ENCODE measurements at places on chromosomes 12 and 14.

DNA sequence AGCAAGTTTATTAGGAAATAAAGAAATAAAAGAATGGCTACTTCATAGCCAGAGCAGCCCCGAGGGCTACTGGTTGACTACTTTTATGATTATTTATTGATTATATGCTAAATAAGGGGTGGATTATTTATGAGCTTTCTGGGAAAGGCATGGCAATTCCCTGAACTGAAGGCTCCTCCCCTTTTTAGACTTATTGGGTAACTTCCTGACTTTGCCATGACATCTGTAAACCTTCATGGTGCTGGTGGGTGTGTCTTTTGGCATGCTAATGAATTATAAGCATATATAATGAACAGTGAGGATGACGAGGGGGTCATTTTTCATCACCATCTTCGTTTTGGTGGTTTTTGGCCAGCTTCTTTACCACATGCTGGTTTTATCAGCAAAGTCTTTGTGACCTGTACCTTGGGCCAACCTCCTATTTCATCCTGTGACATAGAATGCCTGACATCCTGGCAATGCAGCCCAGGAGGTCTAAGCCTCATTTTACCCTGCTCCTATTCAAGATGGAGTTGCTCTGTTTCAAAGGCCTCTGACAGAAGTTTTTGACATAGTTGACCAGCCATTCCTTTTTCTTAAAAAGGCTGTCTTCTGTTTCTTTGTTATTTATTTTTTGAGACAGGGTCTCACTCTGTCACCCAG is 11.1 kb upstream of the PTGES3 start:
- DNase-seq: no peak

- DNase-seq: no peak
Observed at GRCh38 chr14:19918553-19919264, 1.7 kb upstream of the OR4K5 start.

GRCh38 chr12:94041850-94042249 is 106.5 kb upstream of the PLXNC1 start:
- no peak for DNase-seq

GRCh38 chr12:16606201-16606849 is 363 bp upstream of the LMO3 start:
- no peak for DNase-seq

GRCh38 chr14:89202413-89203190 is 214.4 kb downstream of the FOXN3 start:
- no peak for DNase-seq

DNA sequence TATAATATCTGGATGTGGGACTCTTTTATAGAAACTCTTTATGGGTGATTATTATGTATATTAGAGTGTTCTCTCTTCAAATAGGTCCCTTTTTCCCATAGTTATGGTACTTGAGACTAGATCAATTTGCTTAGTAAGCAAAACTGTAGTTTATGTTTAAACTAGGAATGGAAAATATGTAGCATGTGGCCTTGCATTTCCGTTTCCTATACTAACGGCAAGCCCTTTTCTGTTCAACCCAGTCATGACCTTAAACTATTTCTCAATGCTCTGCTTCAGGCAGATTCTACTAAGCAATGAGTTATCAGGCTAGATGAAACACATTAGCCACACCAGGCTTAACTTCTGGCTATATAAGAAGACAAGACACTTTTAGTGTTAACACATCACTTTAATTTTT is 84.6 kb downstream of the OTOGL start:
- no peak for DNase-seq

DNA sequence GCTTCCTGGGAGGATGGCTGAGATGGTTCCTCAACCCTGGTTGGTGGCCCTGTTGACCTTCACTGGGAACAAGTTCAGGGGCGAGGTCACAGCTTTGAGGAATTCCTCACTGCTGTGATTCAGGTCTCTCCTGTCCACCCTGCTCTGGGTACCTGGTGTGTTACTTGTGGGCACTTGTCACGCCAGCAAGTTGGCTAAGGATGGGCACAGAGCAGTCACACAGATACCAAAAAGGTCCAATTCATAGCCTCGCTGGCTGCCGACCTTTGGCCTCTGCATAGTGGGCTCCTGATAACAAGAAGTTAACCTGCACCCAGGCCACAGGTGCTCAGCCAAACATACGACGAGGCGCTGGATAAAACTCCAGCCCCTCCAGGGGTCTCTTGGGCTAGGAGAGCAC is 11.2 kb downstream of the SDS start:
- no peak for DNase-seq

DNA sequence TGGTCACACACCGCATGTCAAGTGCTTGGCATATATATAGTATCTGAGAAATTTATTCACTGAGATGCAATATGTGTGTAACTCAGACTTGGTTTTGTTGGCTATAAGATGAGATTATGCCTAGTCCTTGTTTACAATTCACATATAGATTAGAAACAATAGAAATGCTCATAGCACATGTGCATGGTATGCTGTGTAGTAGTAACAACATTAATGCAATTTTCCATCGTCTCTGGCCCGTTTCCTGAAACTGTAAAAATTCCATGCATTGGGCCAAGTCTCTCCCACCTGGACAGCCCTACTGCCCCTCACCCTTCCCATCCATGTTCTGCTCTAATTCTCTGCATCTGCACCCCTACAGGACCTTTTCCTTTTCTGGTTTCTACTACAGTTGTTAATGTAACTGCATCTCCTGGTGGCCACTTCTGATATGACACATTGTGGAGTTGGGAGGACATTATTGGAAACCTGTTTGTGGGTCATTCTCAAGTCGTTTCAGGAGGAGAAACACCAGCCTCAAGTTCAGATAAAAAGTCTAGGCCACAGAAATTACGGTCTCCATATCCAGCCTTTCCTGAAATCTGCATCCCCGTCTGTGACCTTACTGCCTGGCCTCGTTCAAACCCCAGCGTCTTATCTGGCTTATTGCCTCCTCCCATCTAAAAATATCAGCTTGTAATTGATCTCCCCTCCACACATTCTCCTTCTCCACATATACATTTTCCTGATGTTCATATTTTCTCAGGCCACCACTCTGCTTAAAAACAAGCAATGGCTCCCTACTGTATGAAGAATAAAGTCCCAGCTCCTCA is 37.5 kb downstream of the EMP1 start:
- peak; percentile 15 for DNase-seq

GRCh38 chr12:108704527-108704926 is 26.8 kb downstream of the CORO1C start:
- no peak for DNase-seq
